ENCODE measurements at places on chromosomes 3 and 15.

- no peak for DNase-seq
These were observed 9.9 kb downstream of the C3orf22 start for GRCh38 chr3:126548556-126549466.

DNA sequence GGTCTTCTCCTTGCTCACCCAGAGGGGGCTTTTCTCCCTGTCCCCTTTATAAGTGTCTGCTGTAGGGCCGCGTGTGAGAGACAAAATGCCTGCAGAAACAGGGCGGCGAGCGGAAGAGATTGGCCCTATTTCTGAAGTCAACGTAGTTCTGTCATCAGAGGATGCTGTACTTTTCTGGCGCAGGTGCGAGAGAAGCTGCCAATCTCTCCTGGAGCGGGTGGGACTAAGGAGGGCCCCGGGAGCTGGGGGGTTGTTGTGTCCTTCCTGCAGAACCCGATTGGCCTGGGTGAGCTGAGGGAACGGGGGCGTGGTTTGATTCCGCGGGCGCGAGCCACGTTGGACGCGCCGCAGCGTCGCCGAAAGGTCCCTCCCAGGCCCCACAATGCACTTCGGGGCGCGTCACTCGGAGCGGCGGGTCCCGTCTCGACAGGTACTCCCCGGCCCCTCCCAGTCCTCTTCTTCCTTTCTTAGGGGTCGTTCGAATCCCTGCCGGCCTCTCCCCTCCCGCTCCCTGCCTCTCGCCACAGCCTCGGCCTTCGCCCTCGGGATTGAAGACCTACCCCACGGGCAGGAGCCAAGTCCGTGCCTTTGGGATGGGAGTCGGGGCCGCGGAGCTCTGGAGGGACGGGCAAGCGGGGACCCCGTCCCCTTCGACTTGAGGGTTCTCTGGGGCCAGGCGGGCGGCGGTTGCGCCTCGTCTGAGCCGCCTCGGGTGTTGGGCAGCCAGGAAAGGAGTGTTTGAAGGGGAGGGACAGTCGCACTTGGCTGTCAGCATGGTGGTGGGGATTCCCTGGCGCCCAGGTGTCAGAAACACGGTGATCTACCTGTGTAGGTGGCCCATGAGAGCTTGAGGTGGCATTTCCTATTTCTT lies at the start of gene SEC22A:
Gene SEC22A, plus strand, starts transcription at position 387 of the 871 bp plus-strand sequence. CDS start 7,275 bp downstream, outside the sequence.
- DNase-seq, result peak; percentile 97

- no peak for DNase-seq
These were observed 2.2 kb upstream of the RASL12 start for GRCh38 chr15:65069779-65070546.

DNA sequence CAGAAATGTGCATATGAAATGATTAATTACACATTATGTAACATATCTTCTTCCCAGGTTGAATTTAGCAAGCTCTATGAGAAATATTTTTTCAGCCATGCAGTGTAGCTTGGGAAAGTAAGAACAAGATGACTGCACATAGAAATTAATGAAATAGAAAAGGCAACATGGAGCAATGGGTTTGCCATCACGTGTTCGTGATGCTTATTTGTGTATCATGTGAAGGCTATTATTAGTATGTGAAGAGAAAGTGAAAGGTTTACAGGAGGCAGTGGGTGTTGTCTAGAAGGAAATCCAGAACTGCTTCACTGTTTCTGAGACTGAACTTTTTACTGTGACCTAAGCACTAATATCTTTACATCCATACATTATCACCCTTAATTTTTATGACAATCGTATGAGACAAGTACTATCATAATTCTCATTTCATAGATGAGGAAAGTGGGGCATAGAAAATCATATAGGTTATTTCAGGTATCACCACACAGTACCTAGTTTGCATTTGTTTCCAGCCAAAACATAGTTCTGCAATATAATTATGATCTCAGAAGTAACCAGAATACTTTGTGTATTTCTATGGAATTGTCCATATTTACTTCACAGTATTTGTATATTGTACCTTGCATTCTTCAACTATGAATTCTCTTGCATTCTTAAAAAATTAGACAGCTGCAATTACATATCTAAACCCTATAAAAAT lies 14.9 kb downstream of the SERPINI1 start:
- DNase-seq, result no peak

DNA sequence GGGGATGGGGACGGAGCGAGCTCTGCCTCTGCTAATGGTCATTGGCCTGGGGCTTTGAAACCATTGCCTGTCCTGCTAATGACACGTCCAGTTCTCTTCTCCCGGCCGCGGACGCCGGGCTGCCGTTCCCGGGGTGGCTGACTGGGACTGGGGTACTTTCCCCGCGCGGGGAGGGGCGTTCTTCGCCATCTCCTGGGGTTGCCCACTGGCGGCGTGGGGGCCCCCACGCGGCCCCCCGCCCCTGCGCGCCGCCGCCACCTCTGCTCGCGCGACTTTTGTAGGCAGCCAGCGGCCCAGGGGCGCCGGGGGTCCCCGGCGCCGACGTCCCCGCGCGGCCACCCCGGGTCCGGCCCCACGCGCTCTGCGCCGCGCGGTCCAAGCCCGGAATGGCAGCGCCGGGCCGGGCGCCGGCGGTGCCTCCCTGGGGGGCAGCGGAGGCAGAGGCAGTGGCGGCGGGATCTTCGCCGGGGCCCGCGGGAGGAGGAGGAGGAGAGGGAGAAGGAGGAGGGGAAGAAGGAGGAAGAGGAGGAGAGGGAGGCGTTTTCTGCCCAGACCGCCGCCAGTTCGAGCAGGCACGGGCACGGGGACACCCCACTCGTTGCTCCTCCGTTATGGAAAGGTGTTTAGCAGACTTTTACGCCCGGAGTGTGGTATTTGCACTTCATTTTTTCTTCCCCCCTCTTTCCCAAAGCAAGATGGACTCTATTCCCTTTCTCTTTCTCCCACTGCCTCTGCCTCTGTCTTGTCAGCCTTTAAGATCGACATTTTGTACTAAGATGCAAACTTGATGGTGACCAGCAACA lies 2.3 kb downstream of the BBX start:
- no peak for DNase-seq

DNA sequence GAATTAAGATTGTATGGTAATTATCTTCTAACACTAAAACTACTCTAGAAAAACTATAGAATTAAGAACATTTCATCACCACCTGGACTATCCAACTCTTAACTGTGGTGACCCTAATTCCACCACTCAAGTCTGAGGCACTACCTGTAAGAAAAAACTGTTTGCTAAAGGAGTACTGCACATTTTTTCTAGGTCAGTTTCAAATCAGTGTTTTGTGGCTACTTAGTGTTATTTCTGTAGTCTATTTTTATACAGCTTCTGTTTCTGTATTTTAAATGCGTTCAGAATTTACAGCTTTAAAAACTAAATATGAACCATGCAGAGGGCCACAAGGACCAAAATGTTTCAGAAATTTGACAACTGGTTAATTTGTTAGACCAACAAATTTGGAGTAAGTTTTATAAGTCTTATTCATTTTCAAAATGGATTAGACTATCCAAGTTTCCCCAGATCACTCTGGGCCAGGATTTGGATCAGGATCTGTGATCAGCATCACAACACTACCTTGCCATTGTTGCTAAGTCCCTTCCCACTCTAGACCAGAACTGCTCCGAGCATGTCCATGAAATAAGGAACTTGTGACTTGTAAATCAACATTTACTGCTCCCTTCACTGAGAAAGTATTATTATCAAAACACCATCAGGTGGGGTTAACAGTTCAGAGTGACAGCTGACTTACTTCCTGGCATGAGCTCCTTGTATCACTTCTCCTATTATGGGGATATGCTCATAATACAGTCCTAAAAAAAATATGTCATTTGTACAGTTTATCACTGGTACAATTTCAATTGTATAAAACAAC lies 8.6 kb downstream of the GLT8D1 start:
- DNase-seq, result no peak

DNA sequence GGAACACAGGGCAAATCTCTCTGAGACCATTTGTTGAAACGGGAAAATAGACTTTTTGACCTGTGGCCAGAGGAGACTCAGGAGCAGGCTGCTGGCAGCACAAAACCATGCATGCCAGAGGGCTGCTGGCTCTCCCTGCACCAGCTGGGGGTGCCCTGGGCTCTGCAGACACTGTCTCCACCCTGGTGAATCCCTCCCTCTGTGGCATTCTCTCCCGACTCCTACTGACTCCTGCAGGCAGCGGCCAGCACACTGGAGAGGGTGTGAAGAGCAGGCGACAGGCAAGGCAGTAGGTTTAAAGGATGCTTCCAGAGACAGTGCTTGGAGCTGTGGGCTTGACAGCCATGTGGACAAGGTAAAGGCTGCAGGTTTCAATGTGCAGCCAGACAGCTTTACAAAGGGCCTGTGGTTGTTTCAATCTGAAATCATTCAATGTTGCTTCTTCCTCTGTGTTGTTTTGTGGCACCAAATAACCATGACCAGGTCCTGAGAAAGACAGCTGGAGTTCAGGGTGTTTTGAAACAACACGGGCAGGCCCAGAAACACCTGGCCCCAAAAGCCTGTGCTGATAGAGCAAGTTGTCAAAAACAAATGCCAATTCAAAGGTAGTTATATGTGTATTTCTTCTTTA lies 431.0 kb upstream of the ATP10A start:
- no peak for DNase-seq

DNA sequence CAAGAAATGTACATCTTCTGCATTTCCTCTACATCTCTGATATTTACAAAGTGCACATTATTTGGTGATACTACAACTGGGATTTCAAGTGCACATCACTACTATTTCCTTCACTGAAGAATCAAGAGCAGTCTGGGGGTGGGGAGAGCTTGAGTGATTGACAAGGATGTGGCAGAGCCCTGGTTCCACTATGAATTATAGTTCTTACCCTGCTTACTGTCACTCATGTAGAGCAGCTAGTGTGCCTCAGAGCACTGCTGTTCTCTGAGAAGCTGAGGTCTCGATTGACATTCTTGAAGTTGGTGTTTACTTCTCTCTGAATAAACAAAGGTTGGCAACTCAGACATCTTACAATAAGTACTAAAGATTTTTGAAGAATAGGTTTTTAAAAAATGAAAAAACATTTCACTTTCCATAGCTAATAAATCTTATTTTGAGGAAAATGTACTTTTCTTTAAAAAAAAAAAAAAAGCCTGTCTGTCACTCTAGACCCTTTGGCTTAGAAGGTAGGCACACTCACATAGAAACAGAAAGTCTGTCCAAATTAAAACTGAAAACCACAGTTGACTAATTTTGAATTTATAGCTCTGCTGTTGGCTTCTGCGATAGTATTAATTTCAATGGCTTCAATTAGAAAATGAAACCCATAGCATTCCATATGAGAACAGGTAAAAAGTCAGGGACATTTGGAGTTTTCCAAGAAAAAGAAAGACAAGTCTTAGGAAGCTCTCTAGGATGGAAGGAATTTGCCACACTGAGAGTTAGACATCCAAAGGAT lies 5.6 kb downstream of the GREM1 start:
- no peak for DNase-seq

GRCh38 chr3:101970905-101971304 lies 121.6 kb downstream of the NFKBIZ start:
- no peak for DNase-seq

GRCh38 chr3:137349557-137350348 lies 392.0 kb downstream of the IL20RB start:
- no peak for DNase-seq

- peak; percentile 76 for DNase-seq
These were observed at the start of gene TERC for GRCh38 chr3:169764882-169765612. TERC (minus strand) TSS chr3:169765060.

GRCh38 chr15:86855307-86856291 lies 775.9 kb downstream of the AGBL1 start:
- no peak for DNase-seq

- DNase-seq, result no peak
These were observed 30.6 kb downstream of the CHDH start for GRCh38 chr3:53815651-53816050.

DNA sequence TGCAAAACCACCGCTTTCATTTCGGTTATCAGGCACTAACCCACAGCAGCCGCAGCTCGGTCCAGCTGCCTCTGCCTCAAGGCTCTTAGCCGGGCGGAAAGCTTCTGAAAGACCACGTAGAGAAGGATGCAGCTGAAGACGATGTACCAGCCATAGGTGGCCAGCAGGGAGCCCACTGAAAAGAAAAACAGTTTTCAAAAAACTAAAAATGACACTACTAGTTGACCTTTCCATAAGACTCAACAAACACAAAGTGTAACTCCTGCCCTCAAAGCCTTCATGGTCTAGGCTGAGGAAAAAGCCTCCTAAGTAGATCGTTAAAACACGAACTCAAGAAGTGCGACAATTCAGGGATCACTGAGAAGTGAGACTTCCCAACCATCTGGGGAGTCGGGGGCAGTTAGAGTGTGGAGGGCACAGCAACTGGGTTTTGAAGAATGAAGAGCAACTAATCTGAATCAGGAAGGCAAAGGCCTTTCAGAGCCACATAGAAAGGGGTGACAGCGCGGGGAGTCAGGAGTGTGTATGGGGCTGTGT lies 716 bp downstream of the SELENOS start:
- peak; percentile 9 for DNase-seq

- DNase-seq, result no peak
These were observed 48.8 kb upstream of the TOP2B start for GRCh38 chr3:25713341-25713985.

- DNase-seq, result no peak
These were observed 389.0 kb upstream of the C2CD4B start for GRCh38 chr15:62553911-62554563.

GRCh38 chr15:45981625-45982024 lies 346.8 kb downstream of the SQOR start:
- no peak for DNase-seq

GRCh38 chr3:130773366-130773765 lies 26.7 kb upstream of the PIK3R4 start:
- DNase-seq, result no peak

DNA sequence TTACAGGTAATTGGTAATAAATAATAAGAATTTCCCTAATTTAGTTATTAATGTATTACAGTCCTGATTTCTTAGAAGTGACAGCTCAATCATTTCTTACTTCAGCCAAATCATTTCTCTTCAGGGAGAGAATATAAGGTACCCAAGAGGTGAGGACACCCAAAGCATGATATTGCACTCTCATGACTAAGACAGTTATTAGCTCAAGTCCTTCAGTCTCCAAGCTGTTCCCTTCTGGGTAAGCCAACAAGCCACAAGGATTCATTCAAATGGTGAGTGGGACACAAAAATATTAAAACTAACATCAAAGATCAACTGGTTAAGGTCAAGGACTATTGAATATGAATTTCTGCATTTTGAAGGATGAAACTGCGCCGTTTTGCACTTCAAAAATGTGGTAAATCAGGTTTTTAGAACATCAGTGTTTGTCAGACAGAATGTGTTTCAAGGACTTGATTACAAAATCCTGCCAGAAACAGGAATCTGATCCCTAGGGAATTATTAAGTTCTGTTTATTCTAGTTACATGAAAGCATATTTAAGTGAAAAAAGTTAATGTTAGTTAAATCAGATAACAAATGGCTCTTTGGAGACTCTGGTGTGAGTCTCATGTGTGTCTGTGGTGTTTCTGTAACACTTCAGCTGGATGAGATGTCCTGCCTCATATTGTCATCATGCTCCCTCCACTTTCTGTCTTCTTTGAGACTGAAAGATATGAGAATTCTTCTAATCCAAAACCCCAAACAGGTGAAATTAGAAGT lies 101.7 kb upstream of the COL8A1 start:
- DNase-seq, result no peak

- DNase-seq, result no peak
These were observed 339.2 kb downstream of the FOXP1 start for GRCh38 chr3:71244153-71244825.
